Stimulated activated CD4-positive, alpha-beta T cell treated with anti-CD3 and anti-CD28 coated beads, Interleukin-1b, Interleukin-23, amount 100 ng/mL, for 48 hours (primary cell): ENCODE measurements at places on chromosomes 1 and 21.

DNA sequence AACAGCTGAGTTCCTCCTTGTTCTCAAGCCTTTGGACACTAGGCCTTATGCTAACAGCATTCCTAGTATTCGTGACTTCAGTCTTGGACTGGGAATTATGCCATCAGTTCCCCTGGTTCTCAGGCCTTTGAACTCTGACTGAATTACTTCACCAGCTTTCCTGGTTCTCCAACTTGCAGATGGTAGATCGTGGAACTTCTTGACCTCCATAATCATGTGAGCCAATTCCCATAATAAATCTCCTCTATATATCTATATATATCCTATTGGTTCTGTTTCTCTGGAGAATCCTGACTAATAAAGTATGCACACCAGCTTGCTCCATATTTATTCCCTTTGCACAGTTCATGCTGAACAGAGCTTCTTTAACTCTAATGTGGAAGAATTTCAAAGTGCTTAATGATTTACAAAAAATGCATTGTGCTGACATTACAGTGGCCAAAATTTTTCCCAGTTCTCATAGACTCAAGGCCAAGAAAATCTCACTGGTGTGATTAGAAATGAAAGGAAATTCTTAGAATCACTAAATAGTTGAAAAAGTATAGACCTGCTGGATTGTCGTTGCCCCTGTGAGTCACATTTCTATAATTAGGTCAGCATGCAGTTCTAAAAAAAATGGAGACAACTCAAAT is 462.9 kb upstream of the ADAMTS5 start:
- no peak for DNase-seq

- no peak for DNase-seq
Observed at GRCh38 chr1:175717610-175718540, 25.5 kb downstream of the TNR start.

GRCh38 chr1:111488669-111489068 is 14.8 kb downstream of the ADORA3 start:
- DNase-seq, result no peak

DNA sequence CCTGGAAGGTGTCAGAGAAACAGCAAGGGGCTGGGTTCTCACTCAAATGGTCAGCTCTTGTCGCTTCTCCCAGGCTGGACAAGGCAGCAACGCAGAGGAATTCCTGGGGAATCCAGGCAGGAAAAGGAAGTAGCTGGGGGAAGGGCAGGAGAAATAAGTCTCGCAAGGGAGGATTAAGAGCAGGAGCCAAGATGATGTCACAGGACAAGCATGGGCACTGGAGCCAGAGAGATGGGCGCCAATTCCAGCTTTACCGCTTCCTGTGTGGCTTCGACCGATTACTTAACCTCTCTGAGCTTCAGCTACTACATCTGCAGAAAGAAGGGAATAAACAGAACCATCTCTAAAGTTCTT is 70.5 kb downstream of the SSBP3 start:
- DNase-seq, result no peak

DNA sequence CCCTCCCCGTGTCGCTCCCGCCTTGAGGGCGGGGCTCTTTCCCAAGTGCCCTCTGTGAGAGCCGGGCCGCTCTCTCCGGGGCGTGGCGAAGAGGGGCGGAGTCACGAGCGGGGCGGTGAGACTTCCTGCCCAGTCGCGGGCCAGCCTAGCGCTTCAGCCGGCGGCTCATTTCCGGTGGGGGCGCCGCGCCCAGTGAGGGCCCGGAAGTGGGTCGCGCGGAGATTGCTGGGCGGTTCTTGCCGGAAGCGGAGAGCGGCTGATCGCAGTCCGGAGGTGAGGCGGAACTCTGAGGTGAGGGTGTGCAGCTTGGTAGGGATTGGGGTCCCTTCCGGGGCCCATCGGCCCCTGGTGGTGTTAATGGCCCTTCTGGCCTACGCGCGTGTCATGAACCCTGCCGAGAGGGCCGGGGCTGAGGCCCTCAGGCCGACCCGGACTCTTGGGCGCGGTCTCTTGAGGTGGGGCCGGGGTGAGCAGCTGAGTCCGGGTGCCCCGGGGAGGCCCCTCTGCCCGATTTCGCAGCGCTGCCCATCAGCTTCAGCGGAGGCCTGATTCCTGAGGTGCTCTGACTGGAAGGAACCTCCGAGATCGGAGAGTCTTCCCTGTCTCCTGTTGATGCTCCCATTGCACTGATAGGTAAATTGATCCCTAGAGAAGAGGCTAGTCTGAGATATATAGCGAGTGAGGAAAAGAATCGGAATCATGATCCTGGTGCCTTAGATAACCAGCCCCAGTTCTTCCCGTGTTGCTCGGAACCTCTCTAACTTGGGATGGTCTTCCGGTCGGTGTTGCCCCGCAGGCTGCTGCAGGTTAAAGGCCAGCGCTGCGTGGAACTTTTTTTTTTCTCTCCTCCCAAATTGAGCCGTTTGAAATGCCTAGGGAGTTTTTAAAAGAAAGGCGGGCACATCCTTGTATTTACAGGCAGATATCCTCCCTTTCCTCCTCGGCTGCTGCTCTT is at the start of gene CAP1:
TSS of gene CAP1 (plus strand) at position 219 of the 955 bp plus-strand sequence. CDS start 18,618 bp downstream, outside the sequence.
- peak; percentile 100 for DNase-seq

GRCh38 chr1:109895720-109896504 is 14.7 kb upstream of the CSF1 start:
- DNase-seq, result peak; percentile 10

GRCh38 chr1:34166191-34166624 is 1.2 kb upstream of the CSMD2 start:
- DNase-seq, result no peak
